ENCODE measurements at places on chromosomes 11 and 22.

DNA sequence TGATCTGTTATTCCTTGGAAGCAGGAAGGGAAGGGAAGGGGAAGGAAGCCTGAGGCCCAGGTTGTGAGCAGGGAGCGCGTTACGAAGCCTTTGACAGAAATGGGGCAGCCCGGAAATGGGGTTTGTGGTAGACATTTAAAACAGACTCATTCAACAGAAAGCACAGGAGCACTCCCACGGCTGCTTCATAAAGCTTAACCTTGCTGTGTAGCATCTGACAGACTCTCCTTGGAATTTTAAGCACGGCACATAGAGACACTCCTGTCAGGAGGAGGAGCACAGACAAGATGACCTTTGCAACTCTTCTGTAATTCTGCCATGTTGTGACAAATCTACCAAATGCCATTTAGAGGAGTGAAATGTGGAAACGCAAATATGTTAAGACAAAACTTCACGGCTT, 131.6 kb downstream of the FBXO7 start:
- DNase-seq, result no peak

- DNase-seq, result no peak
Observed at GRCh38 chr11:58498464-58498863, 9.4 kb downstream of the OR5B21 start.

DNA sequence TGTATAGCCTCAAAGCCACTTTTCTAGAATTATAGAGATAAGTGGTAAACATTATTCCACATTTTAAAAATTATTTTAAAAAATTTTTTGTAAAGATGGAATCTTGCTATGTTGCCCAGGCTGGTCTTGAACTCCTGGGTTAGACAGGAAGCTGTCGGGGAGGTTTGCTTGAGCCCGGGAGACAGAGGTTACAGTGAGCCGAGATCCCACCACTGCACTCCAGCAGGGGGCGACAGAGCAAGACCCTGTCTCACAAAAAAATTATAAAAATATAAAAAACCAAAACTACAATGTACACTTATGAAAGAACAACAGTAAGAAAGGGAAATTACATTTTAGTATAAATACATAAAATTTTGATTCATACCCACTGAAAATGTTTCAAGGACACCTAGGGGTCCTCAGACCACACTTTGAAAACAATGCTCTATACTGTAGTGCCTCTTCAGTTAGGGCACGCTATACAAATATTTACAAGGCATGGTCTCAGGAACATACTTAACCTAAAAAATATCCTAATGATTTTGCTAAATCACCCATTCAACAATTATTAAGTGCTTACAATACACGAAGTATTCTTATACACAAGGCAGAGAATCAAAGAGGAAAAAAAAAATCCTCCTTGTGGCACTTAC, 111.2 kb downstream of the MRTFA start:
- DNase-seq, result peak; percentile 33

DNA sequence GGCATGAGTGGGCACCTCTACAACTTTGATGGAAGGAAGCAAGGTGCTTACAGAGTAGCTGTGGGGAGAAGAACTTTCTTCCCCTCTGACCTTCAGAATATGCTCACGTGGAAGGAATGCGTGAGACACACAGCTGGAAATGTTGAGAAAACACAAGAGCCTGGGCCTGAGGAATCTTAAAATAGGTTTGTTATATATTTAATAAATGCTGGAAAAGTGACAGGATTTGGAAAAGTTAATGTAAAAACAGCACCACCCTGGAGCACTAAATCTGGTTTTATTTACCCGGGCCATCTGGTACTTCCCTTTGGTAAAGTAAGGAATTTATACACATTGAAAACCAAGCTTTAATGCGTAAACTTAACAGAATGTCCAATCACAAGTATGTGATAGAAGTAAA, 14.0 kb upstream of the AMPD3 start:
- DNase-seq, result no peak

GRCh38 chr22:40054486-40054885, 59.7 kb downstream of the FAM83F start:
- no peak for DNase-seq

- no peak for DNase-seq
Observed at GRCh38 chr11:68377389-68377795, 65.0 kb downstream of the LRP5 start.

DNA sequence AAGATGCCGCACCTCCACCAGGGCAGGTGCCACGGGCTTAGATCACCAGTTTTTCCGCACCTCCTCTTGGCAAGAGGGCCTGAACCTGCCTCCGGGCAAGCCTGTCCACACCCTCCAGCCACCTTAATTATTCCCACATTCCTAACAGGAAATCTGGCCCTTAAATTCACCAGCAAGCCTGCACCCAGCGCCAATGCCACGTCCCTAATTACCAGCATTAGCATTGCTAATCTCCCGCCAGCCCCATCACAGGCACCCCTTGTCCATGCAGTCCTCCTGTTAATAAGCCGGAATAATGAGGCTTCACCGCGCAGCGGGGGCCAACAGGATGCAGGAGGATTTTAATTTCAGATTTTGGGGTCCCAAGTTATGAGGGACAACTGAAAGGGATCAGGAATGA, 69.7 kb downstream of the PHF21B start:
- peak; percentile 3 for DNase-seq

DNA sequence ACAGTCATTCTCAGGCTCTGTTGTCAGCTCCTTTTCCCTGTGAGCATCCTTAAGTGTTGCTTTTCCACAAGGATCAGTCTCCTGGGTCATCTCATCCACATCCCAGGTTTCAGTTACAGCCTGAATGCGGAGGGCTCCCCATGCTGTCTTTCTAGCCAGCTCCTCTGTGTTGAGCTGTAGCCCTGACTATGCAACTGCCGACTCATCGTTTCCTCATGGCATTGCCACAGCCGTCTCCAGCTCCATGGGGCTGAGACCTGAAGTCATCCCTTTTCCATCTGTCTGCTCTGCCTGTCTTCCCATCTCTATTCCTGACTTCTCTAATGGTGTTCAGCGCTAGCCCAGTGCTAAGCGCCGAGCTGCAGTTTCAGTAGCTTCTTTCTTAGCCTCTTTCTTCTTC, 11.8 kb downstream of the SAMM50 start:
- no peak for DNase-seq

DNA sequence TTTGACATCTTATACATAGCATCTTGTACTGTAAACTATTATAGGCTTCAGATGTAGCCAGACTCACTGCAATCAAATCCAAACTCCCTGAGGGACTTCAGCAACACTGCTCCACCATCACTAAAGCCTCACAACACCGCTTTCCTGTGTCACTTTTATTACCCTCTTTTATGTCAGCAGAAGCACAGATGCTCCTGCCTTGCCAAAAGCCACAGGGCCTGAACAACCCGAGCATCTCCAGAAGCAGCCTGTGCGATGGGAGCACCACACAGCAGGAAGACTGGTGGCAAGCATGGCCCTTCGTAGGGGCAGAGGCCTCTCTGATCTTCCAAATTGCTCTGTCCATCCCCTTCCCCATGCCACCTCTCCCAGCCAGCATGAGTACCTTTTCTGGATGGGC, 22.9 kb downstream of the TMEM123 start:
- DNase-seq, result no peak

DNA sequence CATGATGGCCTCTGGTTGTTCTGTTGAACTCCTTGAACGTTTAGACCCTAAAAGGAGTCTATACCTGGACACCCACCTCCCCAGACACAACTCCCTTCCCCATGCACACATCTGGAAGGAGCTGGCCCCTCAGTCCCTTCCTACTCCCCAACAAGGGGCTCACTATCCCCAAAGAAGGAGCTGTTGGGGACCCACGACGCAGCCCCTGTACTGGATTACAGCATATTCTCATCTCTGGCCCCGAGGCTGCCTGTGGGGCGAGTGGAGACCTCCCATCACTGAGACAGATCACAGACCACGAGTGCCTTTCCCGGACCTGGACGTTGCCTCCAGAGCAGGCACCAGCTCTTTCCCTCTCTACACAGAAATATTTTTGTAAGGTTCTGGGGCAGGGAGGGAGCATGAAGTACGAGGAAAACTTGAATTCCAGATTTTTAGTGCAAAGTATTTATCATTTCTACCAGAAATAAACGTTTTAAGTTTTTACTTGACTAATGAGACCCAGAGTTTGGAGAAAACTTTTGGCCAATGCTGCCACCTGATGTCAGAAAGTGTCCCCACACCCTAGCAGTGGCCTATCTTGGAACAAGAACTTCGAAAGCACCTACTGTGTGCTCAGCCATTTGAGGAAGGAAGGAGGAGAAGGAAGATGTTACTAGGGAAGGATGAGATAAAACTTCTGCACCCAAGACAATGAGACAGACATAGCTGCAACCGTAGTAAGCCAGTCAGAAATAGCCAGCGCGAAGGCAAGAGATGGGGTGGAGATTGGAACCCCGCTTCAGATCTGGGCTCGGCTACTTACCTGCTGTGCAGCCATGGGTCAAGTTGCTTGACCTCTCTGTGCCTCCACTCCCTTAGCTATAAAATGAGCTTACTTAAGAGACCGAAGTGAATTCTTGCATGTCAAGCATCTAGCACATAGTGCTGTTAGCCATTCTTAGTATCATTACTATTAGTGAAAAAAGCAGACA, 10.2 kb upstream of the POU2F3 start:
- DNase-seq, result no peak

GRCh38 chr11:70667767-70668166, 269.4 kb downstream of the CTTN start:
- no peak for DNase-seq

GRCh38 chr11:10387206-10388083, 67.6 kb upstream of the AMPD3 start:
- DNase-seq, result no peak

DNA sequence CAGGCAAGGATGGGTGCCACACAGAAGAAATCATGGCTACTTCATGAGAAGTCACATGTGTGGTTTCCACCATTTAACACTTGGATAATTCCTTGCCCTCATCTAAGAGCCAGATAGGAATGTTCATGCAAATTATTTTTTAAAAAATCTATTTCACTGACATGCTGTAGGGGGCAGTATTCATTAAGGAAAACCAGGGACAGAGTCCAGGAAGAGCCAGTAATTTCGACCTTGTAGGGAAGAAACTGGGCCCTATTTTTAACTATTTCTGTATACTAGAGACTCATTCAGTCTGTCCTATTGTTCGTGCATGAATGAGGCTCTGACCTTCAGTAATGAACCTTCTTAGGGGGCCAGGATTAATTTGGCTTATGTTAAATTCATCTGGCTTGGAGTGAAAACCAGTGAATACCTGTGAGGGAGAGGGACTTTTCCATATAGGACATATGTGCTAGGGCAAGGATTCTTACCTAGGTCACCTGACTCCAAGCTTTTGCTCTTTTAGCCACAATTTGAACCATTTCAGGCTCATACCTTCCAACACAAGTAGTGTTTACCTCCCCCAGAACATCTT, 192.7 kb downstream of the NAV2 start:
- DNase-seq, result peak; percentile 59

GRCh38 chr11:85540635-85541205, 86.4 kb downstream of the DLG2 start:
- no peak for DNase-seq

GRCh38 chr11:75262961-75263852, 22.6 kb downstream of the TPBGL start:
- no peak for DNase-seq

DNA sequence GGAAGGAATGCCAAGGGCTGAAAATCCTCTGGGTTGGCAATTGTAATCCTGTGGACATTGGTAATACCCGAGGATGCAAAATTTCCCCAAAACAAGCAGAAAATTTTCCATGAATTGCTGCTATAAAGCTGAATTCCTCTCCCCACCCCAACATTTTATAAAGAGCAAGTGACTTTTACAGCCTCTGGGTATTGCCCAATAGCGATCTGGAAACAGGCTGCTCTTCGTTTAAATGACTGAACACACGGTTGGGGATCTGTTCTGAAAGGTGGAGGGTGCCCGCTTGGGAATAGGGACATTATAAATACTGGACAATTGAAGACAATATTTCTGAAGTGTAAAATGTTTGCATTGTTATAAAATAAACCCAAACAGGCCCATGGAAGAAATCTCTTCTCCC, 20.6 kb downstream of the EHF start:
- DNase-seq, result no peak

- DNase-seq, result no peak
Observed at GRCh38 chr22:36740716-36741115, 35.2 kb downstream of the IFT27 start.

GRCh38 chr11:124837491-124837856, 27.8 kb upstream of the ROBO3 start:
- peak; percentile 64 for DNase-seq

- no peak for DNase-seq
Observed at GRCh38 chr11:73570415-73571114, 27.3 kb downstream of the FAM168A start.
